ENCODE measurements at places on chromosomes 1 and 21.

DNA sequence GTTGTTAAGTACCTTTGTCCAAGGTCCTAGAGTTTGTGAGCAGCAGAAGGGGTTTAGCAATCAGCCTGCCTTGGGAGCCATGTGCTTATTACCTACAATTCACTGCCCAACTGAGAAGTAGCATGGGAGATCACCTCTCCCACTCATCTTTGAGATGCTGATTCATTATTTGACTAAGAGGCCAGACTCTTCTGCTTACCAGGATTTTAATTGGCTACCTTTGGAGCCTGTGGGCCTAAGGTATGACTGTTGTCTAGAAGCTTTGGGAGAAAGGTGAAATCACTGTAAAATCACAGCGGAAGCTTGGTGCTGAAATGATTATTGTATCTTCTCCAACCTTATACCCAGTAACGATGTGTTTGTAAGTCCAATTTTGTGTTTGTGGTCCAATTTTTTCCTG is 213.4 kb downstream of the ST6GALNAC3 start:
- no peak for DNase-seq

DNA sequence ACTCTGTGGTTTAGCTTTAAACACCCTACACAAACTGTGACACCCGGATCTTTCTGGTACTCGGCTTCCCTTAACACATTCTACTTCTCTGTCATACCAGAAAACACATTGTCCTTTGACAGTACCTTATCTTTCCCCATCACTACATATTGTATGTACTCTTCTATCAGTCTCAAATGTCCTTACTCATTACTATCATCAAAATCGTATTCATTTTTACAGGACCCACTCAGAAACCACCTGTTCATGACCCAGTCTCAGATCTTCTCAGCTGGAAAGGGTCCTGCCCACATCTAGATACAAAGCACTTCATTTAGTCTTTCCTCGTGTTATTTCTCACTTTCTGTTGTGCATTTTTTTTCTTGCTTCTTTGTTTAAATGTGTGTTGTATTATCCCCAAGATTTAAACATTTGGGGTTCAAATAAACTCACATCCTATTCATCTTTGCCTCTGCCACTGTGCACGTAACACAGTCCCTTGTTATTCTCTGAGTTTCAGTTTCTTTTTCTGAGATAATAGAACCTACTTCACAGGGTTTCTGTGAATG is 27.7 kb downstream of the CD34 start:
- DNase-seq: no peak

- no peak for DNase-seq
These were observed 161.8 kb downstream of the NFIA start for GRCh38 chr1:61244114-61244513.

- no peak for DNase-seq
These were observed 332.1 kb downstream of the RRAGC start for GRCh38 chr1:38527373-38527966.

DNA sequence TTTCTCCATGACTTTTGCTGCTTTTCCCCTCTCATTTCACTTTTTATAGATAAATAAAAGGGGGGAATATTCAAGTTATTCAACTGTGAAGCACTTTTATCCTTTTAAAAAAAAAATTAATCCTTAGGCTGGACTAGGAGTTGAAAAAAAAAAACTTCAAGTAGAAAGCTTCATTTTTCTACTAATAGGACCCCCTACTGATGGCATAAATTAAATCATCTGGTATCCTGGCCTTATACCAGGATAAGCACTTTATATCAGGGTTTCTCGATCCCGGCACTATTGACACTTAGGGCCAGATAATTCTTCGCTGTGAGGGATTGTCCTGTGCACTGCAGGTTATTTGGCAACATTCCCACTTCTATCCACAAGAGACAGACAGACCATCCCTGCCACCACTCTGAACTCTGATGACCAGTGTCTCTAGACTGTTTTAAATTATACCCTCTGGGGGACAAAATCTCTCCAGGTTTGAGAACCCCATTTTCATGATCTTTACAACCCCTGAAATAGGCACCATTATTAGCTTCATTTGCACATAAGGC is 17.6 kb downstream of the USP33 start:
- DNase-seq: no peak

DNA sequence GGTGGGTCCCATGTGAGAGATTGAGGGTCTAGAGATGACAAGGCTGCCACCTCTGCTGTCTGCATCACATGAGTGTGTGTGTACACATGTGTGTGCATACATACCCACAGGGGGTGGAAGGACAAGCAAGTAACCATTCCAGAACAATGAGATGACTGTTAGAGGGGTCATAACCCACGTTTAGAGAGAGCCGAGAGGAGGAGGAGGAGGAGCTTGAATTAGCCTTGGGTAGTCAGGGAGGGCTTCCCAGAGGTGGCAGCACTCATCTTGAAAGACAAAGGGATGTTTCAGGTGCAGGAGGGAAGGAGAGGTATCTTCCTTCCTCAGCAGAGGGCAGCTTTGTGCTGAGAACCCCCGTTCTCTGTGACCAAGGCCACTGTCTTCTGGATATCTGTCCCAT is 21.3 kb downstream of the TNFRSF1B start:
- DNase-seq: no peak

Measured in DND-41 (cell line).